Fibroblast of villous mesenchyme (primary cell): ENCODE measurements at places on chromosomes 2 and 18. TPM values are rescaled to one million over a fixed set of nuclear protein-coding genes. Genes with fewer than 3 reads are reported as not detected.

CDK5R2 gene
- not detected in 2 replicates for total RNA-seq

PAIP2B gene
- under 0.01 and 0.43 TPM in 2 replicates for total RNA-seq

COBLL1 gene
- 13.4 and 15.5 TPM in 2 replicates for total RNA-seq

RFTN2 gene
- total RNA-seq, result 4.7 and 6.4 TPM in 2 replicates

GPR45 gene
- not detected in 2 replicates for total RNA-seq

DSC3 gene
- total RNA-seq, result under 0.01 and 0.43 TPM in 2 replicates

TCF23 gene
- not detected in 2 replicates for total RNA-seq

TDRD15 gene
- total RNA-seq, result not detected in 2 replicates

STK11IP gene
- 16.4 and 18.7 TPM in 2 replicates for total RNA-seq

SOCS6 gene
- 30.9 and 34.5 TPM in 2 replicates for total RNA-seq

FAM161A gene
- 1.9 and 2.2 TPM in 2 replicates for total RNA-seq

IL36RN gene
- not detected in 2 replicates for total RNA-seq

BCL11A gene
- total RNA-seq, result 0.43 and 1.6 TPM in 2 replicates

NPPC gene
- not detected in 2 replicates for total RNA-seq

IMPACT gene
- total RNA-seq, result 25.8 and 35.4 TPM in 2 replicates

DNA sequence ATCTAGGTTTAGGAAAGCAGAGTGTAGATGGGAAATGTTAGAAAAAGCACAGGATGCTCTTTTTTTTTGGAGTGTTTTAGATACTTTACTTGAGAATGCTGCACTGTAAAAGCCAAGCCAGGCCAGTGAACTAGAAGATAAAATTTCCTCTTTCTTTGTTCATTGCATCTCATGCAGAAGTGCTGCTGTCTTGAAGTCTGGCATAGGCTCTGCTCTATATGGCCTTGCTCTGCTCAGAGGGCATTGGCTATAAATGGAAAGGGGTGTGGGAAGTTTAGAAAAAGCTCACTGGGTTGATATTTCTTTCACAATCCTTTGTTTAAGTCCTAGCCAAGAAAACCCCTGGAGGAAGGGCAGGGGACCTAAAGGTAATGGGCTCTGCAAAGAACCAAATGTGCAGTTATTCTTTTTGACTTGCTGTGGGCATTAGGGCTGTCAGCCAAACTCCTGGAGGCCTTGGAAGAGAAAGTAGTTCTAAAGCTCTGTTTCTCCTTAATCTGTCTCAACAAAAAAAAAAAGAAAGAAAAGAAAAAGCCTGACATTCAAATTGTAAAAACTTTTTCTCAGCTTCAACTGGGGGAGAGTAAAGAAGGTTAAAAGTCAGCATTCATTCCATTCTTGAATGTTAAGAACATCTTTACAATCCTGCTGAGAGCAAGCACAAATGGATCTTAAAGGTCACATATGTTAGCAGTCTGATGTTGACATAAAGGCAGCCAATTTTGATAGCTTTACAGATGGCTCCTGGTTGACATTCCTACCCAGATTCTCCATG, 338.3 kb downstream of the GULP1 start:
- peak; percentile 72 for DNase-seq

- DNase-seq, result peak; percentile 94
Observed at GRCh38 chr18:48942554-48943261, 8.1 kb downstream of the SMAD7 start.

DNA sequence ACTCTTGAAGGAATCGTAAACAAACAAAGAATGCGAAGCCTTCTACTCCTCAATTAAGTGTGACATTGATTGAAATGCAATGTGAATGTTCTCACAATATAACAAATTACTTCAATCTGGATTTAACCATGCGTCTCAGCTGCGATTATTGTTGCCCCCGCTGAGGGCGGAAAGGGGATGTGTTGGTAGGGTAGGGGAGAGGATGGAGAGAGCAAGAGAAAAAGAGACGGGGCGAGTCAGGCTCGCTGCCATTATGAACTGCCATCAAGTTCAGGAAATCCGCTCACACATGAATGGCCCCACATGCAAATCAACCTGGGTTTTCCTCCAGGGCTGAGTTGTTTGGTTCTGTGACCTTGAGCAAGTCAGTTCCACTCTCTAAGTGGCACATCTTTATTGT, 129.8 kb downstream of the PXDN start:
- DNase-seq, result no peak

DNA sequence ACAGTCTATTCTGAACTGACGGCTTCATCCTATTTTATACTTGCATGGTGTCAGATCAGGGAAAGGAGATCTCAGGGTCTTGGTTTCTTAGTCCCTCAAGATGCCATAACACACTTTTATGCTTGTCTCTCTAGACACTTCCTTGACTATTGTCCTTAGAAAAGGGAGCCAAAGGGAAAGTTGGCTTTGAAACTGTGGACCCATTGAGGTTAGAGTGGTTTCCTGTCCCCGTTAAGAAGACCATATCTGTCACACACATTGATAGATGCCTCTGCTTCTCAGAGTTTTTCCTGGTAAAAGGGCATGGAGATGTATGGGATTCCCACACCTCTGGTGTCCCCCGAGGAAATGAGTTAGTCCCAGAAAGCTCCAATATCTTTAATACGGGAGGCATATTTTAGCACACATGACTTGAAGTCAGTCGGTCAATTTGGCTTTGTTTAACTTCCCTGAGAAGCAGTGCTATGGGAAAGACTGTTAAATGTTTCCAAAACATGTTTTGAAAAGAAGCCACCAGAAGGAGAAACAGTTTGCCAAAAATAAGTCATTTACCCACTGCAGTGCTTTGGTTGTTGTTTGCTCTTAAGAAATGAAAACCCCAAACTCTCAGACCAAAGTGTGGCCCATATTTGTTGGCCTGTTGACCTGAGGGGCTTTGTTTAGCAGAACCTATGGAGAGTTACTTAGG, 133.4 kb upstream of the CXCR4 start:
- no peak for DNase-seq

GRCh38 chr18:76314015-76314414, 181.0 kb downstream of the ZNF516 start:
- no peak for DNase-seq

- no peak for DNase-seq
Observed at GRCh38 chr2:221570321-221570935, 1.7 kb downstream of the EPHA4 start.

GRCh38 chr2:151614159-151614558, 120.1 kb downstream of the NEB start:
- DNase-seq, result no peak

DNA sequence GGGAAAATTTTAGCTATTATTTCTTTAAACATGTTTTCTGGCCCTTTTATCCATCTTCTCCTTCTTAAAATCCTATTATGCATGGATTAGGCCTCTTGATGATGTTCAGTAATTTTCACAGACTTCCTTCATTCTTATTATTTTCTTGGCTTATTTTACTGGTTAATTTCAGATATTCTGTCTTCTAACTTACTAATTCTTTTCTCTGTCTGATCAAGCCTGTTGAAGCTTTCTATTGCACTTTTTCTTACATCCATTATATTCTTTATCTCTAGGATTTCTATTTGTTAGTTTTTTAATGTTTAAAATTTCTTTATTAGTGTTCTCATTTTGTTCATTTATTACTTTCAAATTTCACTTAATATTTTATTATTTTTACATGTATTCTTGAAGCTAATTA, 105.3 kb upstream of the GALNT13 start:
- DNase-seq, result no peak

DNA sequence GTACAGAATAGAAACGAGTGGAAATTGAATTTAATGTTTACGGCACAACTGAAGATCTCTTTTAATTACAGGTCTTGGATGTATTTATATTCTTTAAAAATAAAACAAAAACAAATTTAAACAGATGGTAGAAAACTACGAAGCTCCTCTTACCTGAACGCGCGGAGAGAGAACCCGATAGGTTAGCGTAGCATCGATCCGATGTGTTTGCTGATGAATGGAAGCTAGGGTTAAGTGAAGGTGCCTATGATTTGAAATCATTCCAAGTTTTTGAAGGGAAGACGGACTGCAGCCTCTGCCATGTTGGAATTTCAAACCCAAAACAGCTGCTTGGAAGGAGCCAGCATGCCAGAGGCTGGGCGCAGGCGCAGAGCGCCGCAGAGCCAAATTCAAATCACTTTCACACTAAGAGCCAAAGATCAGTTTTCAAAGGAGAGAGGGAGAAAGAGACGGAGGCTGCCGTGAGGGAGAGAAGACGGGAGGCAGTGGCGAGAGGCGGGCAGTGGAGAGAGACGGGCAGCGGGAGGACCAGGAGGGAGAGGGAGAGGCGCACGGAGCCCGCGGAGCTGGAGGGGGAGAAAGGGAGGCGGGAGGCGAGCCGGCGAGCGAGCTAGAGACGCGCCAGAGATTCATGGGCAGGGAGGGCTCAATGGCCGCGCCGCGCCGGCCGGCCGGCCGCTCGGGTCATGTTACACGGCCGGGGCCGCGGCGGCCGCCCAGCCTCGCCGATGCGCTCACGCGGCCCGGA, at the start of gene FIGN:
TSS of gene FIGN (minus strand) at position 324 of the 748 bp plus-strand sequence. CDS start 1,081 bp downstream, outside the sequence.
- peak; percentile 86 for DNase-seq

- no peak for DNase-seq
Observed at GRCh38 chr2:219442256-219443015, 7.8 kb downstream of the SPEG start.

- peak; percentile 0 for DNase-seq
Observed at GRCh38 chr18:43720041-43720440, 442.8 kb upstream of the SYT4 start.

DNA sequence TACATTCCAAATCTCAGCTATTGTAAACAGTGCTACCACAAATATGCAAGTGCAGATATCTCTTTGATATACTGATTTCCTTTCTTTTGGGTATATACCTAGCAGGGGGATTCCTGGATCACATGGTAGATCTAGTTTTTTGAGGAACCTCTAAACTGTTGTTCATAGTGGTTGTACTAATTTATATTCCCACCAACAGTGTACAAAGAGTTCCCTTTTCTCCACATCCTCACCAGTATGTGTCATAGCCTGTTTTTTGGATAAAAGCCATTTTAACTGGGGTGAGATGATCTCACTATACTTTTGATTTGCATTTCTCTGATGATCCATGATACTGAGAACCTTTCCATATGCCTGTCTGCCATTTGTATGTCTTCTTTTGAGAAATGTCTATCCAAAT, 6.3 kb upstream of the CCNT2 start:
- DNase-seq, result no peak

GRCh38 chr2:17768894-17769293, 15.0 kb downstream of the GEN1 start:
- no peak for DNase-seq

GRCh38 chr18:22524783-22525182, 107.1 kb upstream of the CTAGE1 start:
- DNase-seq, result no peak

DNA sequence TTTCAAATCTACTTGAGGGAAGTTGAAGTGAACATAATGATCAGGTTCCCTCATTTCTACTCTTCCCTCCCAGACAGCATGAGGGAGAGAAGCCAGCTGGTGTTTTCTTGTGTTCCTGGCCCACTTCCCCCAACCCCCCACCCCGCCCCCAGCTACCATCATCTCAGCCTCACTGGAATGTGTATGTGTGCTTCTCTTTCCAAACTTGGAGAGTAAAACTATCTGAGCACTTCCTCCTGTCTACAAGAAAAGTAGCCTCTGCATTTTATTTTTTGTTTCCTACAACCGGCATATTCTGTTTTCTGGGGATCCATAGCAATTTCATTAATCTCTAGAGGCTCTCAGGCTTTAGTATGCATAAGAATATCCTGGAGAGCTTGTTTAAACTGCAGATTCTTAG, 53.6 kb upstream of the GRHL1 start:
- no peak for DNase-seq

DNA sequence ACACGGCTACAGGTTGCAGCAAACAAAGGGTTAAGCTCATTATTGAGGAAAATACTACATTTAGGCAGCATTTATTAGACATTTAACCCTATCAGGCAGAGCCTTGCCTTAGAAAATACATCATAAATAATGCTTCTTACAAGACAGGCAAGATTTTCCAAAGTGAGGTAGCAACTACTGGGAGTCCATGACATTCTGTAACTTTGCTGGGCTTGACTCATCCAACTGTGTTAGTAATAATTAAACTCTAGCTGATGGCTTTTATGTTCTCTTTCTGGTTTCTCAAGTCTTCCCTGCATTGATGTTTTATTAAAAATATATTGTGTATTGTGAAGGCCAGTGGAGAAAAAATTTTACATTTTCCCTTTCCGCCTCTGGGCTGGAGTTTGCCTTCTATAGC, 291.3 kb downstream of the AFF3 start:
- DNase-seq, result peak; percentile 29

DNA sequence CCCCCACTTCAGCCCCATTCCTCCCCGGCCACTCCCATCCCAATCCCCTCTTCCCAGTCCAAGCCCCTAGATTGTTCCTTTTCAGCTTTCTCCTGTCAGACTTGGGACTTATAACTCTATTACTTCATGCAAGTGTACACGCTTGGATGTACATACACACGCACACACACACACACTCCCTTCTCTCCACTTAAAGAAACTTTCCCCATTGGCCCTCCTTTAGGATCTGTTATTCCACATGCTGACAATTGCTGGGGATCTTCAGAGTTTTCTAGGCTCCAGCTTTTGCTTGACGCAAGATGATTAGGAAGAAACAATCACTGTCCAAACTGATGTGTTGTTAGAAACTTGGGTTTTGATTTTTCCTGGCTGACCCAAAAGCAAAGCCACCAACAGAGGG, 75.4 kb downstream of the CDK15 start:
- DNase-seq, result no peak

GRCh38 chr18:23689616-23690504, 607 bp downstream of the LAMA3 start:
- DNase-seq, result no peak

DNA sequence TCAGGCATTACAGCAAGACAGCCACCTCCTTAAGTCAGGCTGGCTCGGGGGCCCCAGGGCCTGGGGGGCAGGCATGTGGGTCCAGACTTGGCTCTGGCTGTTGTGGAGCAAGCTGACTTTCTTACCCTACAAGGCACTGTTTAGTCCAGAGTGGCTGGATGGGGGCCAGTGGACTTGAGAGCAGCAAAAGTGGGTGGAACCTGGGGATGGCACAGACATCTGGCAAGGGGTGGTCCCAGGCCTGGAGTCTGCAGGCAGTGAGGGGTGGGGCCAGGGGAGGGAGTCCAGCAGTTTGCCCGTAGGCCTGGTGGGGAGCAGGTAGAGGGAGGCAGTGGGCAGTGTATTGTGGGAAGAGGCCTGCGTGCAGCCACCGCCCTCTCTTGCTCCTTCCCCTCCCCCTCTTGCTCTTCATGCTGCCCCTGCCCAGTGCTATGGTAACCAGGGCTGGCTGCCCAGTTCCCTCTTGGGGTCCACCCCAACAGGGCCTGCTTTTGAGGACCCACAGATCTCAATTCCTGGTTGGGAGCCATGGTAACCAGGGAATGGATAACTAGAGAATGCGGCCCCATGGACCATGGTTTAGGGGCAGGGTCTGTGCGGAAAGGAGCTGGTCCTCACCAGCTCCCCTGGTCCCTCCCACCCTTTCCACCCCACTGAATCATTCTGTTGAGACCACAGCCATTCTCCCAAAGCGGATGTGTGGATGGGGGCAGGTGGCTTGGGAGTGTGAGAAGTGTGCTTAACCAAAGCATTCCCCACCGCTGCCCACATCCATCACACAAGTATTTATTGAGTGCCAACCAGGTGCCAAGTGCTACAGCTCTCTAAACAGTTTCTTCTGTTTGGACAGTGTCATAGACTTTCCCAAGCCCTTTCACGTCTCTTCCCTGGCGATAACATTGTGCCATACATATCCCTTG, 19.3 kb downstream of the SPEG start:
- peak; percentile 84 for DNase-seq

- no peak for DNase-seq
Observed at GRCh38 chr18:56321470-56321869, 316.9 kb downstream of the TXNL1 start.

- DNase-seq, result no peak
Observed at GRCh38 chr2:238133499-238134392, 4.7 kb upstream of the KLHL30 start.

- DNase-seq, result peak; percentile 27
Observed at GRCh38 chr18:28125051-28125450, 51.9 kb downstream of the CDH2 start.

- DNase-seq, result no peak
Observed at GRCh38 chr2:217387776-217388387, 528.0 kb upstream of the TNP1 start.
